NCI-H774 (cell line): ENCODE measurements at places on chromosomes 7 and 10.

GRCh38 chr10:112614586-112614985, 167.6 kb downstream of the VTI1A start:
- DNase-seq: no peak

DNA sequence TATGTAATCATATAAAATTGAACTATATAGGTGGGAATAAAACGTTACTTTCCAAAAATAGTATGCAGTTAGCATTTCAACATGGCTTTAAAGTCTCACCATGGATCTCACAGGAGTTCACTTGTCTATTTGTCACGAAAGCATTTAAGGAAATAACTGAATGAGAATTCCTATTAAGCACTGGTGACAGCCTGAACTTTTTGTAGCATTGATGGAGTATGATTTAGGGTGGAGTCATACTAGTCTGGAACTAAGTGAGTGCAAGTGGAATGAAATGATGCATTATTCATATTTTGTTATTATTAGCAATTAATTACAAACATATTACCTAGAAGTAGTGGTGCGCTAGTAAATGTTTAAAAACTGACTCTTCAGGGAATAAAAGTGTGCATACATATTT, 26.0 kb upstream of the HIBADH start:
- no peak for DNase-seq

DNA sequence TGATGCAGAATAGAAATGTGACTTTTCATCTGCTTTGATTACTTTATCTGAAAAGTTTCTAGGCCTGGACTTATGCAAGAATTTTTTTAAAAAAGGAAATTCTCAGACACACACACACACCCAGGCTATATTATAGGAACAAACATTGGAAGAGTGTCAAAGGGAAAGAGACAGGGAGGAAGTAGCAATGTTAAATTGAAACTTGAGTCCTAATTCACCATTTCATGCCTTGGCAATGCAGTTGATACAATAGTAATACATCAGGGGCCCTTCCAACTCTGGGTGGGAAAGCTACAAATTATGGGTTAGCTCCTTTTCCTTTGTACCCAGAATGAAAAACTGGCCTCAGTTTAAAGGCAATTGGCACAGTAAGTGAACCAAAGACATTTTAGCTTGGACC, 258.0 kb upstream of the LYZL1 start:
- DNase-seq: no peak

GRCh38 chr10:64708884-64709681, 1187.9 kb downstream of the REEP3 start:
- no peak for DNase-seq
